NCI-H1105 (cell line): ENCODE measurements at places on chromosomes 12 and 14.
A peak's percentile ranks its signal among the peaks of the same experiment; 100 is the strongest.

DNA sequence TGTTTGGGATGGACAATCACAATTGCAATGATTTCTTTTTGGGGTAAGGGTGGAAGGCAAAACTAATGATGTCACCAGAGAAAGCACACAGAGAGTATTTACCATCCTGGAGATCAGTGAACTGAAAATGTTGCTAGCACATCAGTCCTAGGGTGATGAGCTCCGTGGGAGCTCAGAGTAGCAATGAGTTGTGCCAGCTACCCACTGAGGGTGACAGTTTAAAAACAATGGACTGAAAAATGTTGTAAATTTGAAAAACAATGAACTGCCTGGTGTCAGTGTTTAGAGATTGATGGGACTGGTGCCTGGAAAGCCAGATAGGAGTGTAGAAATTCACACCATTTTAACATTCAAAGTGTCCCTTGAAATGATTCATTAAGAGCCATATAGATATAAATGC lies 198.5 kb downstream of the ATP23 start:
- no peak for DNase-seq

- DNase-seq: no peak
Measured at GRCh38 chr12:98580695-98581094, 12.8 kb upstream of the SLC25A3 start.

DNA sequence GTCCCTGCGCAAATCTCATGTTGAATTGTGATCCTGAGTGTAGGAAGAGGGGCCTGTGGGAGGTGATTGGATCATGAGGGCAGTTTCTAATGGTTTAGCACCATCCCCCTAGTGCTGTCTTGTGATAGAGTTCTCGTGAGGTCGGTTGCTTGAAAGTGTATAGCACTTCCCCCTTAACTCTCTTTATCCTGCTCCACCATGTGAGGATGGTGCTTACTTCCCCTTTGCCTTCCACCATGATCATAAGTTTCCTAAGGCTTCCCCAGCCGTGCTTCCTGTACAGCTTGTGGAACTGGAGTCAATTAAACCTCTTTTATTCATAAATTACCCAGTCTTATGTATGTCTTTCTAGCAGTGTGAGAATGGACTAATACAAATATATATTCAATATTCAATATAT lies 303.7 kb upstream of the SEL1L start:
- no peak for DNase-seq

DNA sequence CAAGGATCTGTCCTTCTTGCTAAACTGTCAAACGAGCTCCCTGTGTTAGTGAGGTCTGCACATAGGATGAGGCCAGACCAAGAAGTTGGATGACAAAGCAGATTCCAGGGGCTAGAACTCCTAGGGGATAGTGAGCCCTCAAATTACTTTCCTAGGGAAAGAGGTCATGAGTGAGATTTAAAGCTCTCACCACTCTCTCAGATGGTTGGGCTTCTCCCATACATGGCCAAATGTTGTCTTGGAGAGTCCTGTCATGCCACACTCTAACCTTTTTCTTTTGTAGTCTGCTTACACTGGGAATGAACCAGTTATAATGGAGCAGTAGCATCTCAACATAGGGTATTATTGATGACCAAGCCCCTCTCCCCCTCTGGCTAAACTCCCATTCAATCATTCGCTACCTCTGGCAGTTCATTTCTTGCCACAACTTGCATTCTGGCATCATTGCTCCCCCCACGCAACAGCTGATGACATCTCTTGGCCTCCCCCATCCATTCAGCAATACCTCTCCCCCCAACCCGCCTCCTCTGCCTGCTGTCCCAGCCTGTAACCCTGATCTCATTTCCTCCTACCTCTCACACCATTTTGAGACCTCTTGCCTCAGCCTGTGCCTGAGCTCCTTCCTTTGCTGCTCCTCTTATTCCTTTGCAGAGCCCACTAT lies 64.7 kb upstream of the CISTR start:
- no peak for DNase-seq

DNA sequence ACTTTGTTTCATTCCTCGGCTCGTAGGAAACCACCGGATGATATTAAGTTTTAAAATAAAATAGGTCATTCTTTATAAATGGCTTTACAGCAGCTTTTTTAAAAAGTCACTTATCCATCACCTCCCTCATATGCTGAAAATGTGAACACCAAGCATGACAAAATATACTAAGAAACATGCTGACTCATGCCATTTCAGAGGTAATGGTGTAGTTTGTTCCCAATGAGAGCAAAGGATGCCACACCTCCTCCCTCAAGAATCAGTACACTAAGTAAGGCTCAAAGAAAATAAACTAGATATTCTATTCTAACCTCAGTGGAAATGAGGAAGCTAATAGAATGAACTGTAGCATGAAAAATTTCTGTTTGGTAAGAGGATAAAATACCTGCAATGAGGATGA lies 5.5 kb upstream of the DIO2 start:
- no peak for DNase-seq

- no peak for DNase-seq
Measured at GRCh38 chr12:1799882-1800400, 20.4 kb upstream of the LRTM2 start.

DNA sequence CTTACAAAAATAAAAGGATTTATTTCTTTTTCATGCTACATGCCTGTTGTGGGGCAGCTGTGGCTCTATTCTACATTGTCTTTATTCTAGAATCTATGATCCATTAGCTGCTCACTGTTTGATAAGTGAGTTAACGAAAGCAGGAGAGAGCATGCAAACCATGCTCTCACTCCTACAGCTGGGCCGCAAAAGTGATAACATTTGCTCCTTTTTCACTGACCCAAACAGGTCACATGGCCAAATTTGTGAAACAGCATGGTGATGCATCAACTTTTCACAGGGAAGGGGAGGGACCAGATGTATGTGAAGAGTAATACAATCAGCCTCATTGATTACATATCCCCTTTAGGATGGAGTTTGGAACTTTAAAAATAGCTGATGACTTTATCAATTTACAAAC lies 456.9 kb upstream of the SYT1 start:
- DNase-seq: no peak

DNA sequence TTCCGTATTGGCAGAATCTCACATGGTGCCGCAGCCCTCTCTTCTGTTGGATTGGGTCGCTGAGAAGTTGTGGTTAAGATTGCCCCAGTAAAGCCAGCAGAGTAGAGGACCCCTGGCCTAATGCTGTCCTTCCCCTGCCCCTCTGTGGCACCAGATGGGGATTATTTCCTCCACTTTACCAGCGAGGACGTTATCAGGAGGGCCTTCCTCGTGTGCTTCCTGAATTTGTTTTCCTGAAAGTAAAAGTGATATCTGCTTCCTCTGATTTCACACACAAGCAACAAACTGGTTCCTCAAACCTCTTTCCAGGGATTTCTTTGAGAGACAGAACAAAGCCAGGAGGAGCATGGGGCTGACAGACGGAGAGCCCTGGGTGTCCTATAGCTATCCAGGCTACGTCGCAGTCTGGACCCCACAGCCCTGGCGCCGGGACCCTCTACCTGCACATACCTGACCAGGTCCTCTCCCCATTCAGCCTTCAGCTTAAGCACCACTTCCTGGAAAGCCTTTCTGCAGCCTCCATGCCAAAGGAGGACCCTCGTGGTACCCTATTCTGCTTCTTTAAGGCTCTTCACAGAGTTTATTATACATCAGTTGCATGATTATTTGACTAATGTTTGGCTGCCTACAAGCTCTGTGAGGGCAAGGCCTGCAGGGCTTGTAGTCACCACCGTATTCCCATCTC lies 314.8 kb upstream of the FKBP4 start:
- DNase-seq: no peak

DNA sequence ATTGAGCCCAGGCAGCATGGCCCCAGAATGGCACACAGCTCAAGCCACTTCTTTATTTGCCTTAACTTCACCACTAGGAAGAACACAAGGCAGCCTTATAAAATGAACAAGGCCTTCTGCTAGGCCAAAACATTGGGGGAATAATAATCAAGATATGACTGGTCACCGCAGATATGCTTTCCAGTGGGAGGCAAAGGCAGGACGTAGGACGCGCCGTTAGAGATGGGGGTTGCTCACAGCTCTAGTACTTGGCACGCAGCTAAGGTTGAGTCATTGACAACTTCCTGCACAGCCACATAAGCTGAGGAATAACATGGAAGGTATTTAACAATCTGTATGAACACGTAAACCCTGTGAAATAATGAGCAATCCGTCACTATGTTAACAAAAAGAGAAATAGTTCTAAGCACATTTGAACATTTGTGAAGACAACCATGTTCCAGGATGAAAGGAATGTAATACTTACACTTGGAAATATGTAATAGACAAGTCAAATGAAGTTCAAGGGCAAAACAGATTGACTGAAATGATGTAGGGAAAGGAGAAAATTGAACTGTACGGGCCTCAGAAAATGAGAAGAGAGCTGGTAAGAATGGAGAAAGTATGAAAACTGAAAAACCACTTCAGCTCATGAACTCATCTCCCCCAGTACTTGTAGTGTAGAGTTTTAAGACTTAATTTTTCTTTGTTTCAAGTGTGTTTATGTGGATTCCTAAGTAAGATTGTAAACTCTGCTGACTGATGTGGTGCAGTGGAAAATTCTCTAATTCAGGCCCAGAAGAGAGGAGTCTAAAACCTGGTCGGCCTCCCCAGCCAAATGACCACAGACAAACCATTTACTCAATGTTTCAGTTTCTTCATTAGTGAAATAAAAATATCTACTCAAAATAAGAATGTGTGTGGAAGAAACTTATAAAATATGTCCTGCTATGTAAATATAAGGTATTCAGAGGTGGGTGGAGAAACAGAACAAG lies 59.3 kb upstream of the CCDC91 start:
- no peak for DNase-seq

DNA sequence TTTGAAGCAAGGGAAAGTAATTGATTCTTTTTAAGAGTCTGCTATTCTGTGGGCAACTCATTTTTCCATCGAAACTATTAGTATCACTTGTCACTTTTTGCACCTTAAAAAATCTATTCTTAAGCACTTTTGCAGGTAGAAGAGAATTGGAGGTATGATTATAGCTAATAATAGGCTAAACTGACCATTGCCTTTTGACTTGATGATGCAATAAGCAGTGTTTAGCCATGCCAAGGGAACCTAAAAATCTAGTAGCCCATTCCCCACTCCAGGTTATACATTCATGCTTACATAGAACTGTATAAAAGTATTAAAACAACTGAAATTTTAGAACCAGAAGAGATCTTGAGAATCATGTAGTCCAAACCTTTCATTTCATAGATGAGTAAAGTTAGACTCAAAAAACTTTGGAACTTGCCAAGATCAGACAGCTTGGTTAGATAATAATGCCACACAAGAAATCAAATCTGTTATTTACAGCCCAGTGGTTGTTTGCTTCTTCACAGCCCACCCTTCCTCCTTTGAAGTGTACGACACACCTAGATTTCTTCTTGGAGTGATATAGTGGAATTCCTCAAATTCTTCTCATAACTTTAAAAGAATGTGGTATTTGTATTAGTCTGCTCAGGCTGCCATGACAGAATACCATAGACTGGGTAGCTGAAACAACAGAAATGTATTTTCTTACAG lies 21.7 kb upstream of the GARIN2 start:
- DNase-seq: no peak

DNA sequence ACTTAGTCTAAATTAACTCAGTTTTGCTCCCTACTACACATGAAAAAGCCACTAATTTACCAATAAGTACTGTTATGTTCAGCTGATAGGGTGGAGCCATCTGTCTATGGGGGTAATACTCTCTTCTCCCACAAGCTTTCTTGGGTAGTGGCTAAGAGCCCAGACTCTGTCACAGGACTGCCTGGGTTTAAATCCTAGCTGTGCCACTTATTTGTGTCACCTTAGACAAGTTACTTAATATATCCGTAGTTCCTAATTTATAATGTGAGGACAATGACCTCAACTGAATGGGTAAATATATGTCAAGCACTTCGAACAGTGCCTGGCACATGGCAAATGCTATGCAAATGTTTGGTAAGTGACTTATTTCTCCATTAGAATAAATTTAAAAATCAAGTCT lies 185.6 kb downstream of the DACT1 start:
- no peak for DNase-seq

DNA sequence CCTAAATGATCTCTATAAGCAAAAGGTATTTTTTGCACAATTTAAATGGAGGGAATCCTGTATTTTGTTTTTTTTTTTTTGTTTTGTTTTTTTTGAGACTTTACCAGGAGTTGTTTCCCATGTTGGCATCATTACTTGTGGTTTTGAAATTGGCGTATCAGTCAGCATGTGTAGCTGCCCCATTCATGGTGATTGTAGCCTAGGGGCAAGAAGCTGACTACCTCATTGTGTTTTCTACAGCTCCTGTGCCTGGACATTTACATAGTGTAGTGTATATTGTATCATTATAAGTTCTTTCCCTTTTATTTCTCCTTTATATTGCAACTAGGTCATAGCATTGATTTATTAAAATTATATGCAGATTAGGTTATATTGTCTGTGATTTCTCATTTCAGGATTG lies 24.5 kb downstream of the SAMD4A start:
- no peak for DNase-seq

- DNase-seq: peak; percentile 55
Measured at GRCh38 chr12:99985129-99985570, 414 bp upstream of the ANKS1B start.

DNA sequence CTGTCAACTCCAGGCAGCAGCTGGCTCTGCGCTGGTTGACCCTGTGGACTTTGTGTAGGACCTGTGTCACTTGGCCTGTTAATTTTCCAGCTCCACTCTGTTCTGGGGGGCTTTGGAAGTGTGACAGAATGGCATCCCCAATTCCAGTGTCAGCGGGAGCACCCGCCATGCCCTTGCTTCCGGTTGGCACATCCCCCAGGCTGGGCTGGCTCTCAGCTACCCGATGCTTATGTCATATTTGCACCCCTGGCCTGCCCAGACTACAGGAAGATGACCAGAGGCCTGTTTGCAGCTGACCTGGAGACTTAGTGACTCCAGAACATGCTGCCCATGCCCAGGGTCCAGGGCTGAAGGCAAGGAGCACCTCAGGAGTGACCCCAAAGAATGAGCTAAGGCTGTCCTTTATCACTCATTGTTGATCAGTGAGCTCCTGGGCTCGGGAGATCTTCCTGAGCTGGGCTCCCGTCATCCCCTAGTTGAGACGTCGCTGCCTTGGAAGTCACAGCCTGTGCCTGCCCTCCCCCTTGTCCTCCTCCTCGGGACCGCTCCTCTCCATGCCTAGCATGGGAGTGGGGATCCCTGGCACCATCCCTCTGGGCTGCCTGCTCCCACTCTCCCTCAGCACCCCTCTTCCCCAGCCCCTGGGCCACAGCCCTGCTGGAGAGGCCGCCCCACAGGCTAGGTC lies 163.4 kb upstream of the RTL1 start:
- no peak for DNase-seq

GRCh38 chr12:95674631-95675030 lies 115.9 kb downstream of the NTN4 start:
- DNase-seq: peak; percentile 98

DNA sequence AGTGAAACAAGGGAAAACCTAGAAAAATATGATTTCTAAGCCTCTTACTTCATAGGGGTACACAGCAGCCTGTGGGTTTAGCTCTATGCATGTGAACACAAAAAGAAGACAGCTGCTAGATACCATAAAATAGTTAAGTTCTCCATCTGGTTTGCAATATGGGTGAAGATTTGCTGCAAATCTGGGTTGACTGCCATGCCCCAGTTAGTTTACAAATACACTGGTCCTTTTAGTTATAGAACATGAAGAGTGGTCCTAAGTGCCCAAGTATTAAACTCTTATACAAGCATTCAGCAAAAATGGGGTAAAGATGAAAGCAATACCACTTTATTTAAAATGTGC lies 176.1 kb downstream of the AEBP2 start:
- no peak for DNase-seq

- no peak for DNase-seq
Measured at GRCh38 chr12:66103016-66103913, 27.3 kb downstream of the LLPH start.
